GOT3 (cell line): ENCODE measurements at places on chromosomes 11 and 22.
A peak's percentile ranks its signal among the peaks of the same experiment; 100 is the strongest.

DNA sequence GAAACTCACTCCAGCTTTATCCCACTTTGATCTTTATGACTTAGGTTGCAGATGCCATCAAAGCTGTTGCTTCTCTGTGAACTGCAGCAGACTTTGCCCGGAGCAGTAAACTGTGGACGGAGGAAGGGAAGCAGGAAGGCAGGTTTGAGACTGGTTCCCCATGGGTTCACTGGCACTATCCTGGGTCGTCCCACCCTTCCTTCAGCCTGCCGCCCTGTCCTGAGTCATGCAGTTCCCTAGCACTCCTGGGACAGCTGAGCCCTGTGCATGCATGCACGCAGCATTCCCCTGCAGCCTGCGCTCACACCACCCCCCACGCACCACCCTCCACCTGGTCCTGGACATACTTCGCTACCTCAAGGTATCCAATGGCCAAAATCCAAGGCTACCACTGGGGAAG, 23.5 kb upstream of the P2RY2 start:
- DNase-seq = no peak

- no peak for DNase-seq
Measured at GRCh38 chr11:119607726-119608125, 121.3 kb downstream of the NECTIN1 start.

DNA sequence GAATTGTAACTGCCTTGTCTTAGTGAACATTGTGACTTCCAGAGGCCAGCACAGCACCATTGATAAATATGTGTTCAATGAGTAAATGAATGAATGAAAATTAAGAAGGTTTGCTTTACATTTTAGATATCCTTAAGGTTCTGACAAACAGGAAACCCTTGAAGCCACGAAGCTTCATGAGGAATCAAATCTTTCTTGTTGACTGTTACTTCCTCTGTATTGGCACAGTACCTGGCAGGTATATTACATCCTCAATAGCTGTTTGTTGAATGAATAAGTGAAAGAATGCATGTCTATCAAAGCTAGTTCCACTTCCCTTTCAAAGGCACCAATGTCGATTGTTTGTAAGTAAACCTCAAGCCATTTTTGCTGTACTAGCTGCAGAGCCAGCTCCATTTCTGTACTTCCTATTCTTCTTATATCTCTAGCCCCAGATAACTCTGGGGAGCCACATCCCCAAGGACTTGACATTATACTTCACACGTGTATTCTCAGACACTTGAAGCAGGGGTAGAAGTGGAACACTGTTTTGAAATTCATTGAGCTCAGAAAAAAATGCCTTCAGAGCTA, 140.3 kb upstream of the RAG2 start:
- DNase-seq = no peak

GRCh38 chr11:88337181-88337986, at the start of gene CTSC:
Gene CTSC, minus strand, starts transcription at chr11:88337736. Its CDS starts 64 bp downstream, at chr11:88337672.
- peak; percentile 49 for DNase-seq

- DNase-seq = no peak
Measured at GRCh38 chr22:33625959-33626358, 294.3 kb downstream of the LARGE1 start.

- no peak for DNase-seq
Measured at GRCh38 chr11:86069408-86070101, 671 bp upstream of the PICALM start.

DNA sequence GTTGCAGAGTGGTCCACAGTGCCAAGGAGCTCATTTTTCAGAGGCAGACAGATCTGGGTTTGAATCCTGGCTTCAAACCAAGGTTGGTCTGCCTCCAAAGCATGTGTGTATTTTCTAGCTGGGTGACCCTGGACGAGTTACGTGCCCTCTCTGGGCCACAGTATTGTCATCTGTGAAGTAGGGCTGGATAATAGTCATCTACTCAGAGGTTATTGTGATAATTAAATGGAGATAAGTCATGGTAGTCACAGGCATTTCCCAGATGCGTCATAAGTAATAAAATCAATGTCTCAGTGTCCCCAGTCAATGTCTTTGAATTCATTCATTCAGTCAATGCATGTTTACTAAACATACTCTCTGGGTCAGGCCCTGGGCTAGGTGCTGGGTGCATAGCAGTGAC, 8.6 kb downstream of the OMP start:
- no peak for DNase-seq

DNA sequence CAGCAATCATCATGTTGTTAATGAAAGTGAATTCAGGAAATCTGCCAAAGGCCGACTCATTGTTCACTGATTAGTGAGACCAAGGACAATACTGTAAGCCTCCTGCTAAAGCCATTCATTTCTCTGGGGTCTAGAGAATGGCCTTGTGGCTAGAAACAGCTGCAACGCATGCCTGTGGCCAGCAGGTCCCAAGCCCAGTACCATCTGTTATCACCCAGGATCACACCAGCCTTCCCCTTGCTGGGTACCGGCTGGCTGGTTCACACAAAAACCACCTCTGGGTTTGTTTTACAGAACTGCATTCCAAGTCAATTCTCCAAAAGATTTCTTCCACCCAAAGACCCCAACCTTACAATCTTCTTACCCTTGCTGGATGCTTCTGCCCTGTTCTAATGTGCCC, 1.1 kb downstream of the PLAAT5 start:
- no peak for DNase-seq

- no peak for DNase-seq
Measured at GRCh38 chr11:19881177-19881576, 168.5 kb downstream of the NAV2 start.

- DNase-seq = no peak
Measured at GRCh38 chr11:96331699-96332116, 11.3 kb downstream of the MAML2 start.

DNA sequence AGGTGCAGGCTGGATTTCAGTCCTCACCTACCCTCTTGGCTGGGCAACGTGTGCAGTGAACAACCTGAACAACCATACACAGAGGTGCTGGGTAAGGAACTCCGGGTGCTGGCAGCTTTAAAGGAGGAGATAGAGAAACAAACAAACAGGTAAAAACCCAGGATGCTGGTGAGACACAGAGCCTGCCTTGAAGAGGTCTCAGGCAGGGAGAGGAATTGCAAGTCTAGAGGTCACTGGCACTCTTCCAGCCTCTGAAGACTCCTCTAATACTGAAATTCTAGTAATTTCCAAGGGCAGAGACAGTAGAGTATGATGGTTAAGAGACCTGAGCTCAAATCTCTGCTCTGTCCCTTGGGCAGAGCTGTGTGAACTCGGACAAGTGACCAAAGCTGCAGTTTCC, 192.5 kb downstream of the CEP164 start:
- DNase-seq = no peak

GRCh38 chr22:20829491-20830134, 29.0 kb downstream of the PI4KA start:
- no peak for DNase-seq

DNA sequence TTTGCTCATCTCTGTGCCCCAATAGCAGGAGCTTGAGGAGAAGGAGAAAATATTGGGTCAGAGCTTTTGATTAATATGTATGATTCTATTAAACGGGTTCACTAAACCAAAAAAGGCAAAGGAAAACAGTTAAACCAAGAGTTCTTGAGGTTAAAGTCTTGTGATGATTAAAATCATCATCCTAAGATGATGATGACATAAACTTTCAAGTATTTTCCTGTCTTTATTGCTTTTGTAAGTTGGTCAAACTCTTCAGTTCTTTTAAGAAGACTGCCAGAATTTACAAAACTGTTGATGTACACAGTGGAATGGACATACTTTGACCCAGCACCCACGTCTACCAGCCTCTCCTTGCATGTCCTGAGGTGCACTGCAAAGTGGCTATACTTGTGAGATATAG, 41.0 kb downstream of the FDX1 start:
- DNase-seq = no peak

DNA sequence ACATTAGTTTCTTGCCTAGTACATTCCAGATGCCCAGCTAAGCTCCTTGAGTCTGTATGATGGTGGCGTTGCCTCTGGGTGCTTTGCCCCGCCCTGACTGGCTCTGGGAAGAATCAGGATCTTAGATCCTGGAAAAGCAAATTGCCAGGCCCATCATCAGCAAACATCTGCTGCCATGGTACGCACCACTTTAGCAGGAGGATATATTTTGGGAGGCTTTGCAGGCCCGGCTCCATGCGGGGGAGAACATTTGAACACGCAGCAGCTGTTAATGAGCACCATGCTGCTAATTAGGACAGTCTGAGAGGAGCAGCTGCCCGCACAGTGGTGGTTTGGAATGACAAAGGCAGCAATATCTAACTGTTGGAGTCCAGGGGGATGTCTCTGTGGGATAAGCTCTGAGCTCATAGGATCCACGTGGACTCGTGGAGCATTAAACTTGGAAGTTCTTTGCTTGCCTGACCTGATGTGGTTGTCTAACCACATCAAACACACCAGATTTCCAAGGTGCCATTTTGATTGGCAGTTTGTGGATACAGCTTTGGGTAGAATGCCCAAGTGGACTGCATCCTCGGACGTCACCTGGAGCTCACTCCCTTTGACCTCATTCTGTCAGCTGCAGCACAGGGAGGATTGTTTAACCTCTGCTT, 217.0 kb upstream of the ZBED5 start:
- DNase-seq = no peak
